Vagina (tissue), 2 donors: ENCODE measurements at places on chromosomes 12 and 14.
A peak's percentile ranks its signal among the peaks of the same experiment; 100 is the strongest.

- DNase-seq = no peak
These were observed 17.4 kb downstream of the FOXN4 start for GRCh38 chr12:109291521-109292341.

GRCh38 chr12:54145844-54146243, 42.9 kb downstream of the SMUG1 start:
- no peak for DNase-seq

GRCh38 chr12:31008241-31008761, 65.4 kb upstream of the DDX11 start:
- no peak for DNase-seq

GRCh38 chr12:104411826-104412641, 44.7 kb upstream of the CHST11 start:
- DNase-seq = no peak

GRCh38 chr12:1384910-1385309, 209.5 kb downstream of the FBXL14 start:
- no peak for DNase-seq

GRCh38 chr14:105255021-105255507, 6.7 kb downstream of the BTBD6 start:
- DNase-seq = no peak

GRCh38 chr14:52829527-52830185, 38.2 kb upstream of the GNPNAT1 start:
- DNase-seq = no peak

GRCh38 chr12:14185427-14186192, 179.9 kb upstream of the ATF7IP start:
- DNase-seq = no peak

DNA sequence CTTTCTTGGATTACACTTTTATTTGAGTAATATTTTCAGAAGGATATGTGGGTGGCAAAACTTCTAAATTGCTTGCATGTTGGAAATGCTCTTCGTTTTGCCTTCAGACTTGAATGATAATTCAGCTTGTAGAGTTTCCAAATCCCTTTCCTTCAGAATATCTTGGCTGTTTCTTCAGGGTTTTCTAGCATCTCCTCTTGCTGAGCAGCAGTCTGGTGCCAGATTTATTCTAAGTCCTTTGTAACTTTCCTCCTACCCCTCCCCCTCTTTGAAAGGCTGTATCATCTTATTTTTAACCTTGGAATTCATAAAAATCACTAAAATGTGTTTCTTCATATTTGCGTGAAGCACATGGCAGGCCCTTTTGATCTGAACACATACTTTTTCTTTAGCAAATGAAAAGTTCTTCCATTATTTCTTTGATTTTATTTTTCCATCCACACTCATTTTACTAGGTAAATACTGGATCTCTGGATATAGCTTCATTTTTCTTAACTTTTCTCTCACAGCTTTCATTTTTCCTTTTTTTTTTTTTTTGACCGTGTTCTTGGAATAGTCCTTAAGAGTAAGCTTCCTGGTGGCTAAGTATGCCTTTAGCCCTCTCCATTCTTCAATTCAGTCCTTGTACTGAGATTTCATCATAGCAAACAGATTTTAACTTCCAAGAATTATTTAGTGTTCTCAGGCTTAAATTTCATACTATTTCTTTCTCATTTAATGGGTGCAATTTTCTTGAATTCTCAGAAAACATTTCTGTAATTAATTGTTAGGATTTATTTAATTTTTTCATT, 102.0 kb downstream of the SLC38A4 start:
- no peak for DNase-seq

DNA sequence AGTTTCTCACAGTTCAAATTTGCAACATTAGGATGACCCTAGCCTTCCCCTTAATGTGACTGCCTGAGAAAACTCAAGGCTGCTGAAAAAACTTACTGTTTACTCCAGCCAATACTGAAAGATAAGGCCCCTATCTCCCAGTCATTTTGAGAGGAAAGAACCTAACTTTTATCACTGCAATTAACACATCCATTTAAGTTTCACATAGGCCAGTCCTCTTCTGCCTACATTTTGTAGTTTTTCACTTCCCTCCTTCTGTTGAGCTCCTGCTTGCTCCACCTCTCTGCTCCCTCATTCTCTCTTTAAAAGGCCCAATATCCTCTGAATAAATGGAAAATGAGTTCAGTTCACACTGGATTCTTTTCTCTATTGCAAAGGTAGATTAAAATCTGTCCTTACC, 1996.2 kb upstream of the FLRT2 start:
- DNase-seq = no peak

DNA sequence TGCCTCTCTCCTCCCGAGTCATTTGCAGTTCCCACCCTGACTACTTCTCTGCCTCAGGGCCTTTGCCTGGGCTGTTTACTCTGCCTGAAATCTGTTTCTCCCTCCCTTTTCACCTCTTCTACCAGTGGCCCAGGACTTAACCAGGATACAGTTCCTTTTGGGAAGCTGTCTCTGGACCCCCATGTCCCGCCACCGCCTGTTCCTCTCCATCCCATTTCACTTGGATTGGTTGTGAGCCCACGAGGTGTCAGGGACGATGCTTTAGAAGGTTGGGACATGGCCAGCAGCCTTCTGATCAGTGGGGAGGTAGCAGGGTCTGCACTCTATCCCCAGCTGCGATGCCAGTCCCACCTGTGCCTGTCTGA, 51.8 kb downstream of the FAM222A start:
- peak; percentile 81 for DNase-seq

DNA sequence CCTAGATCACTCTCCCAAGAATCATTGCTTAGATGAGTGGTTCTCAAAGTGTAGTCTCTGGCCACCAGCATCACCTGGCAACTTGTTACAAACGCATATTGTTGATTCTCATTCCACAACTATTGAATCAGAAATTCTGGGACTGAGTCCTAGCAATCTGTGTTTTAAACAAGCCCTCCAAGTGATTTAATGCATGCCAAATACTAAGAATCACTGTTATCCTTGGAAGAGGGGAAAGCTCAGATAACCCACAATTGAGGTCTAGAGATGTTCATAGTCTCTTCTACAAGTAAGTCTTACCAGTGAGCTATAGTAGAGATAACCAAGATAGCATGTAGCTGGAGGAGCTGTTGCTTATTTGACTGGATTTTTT, 666.6 kb downstream of the DIO2 start:
- DNase-seq = no peak

- DNase-seq = no peak
These were observed 7.6 kb upstream of the PRPF40B start for GRCh38 chr12:49615725-49616124.

DNA sequence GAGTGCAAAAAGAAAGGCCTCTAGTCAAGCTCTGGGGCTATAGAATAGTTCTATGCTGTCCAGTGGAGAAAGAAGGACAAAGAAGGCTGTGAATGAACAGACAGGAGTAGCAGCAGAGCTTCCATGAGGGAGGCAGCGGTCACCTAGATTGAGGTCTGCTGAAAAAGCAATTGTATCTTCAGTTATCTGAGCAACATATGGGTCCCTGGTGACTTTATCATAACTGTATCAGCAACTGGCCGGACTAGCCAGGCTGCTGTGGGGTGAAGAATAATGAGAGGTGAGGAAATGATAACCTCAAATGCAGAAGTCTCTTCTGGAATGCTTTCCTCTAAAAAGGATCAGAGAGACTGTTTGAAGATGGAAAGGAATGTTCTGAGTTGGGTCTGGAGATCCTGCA, 971.3 kb upstream of the TMEM132C start:
- DNase-seq = peak; percentile 34

DNA sequence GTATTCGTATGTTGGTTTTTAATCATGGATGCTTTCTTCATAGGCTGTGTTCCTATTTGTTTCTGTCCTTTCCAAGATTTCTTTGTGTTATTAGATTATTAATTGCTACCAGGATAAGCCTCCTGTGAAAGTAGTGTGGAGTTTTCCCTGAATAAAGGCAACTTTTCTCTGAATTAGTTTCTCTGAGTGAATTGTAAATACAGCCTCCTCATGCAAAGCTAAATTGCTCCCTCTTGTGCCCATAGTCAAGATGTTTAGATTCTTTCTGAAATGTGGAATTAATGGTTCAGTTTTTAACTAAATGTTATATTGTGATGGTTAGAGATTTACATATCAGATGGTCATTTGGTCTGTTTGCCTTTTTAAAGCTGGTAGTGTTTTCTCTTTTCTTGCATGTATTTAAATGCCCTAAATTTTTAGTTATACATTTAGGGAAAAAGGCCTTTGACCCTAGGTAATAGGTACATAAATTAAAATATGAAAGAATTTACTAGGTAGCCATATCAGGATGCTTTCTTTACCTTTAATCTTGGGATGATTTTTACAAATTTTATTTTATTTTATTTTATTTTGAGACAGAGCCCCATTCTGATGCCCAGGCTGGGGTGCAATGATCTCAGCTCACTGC, 8.9 kb downstream of the APAF1 start:
- DNase-seq = no peak

DNA sequence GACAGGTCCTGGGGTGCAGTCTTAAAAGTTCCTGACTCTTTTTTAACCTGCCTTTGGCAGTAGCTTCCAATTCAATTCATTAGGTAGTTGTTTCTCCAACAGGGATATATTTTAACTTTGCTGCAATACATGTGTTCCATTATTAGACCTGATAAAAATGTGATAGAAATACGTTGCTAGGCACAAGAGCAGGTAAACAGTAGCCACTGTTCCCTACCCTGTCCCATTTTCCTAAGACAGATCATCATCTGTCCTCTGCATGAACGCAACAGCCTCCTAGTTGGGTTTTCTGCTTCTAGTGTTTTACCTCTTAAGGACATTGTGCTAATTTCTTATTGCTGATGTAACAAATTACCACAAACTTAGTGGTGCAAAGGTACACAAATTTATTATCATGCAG, 156.8 kb downstream of the SNAPC1 start:
- no peak for DNase-seq

GRCh38 chr12:96368233-96368632, 32.0 kb downstream of the CDK17 start:
- DNase-seq = no peak

- no peak for DNase-seq
These were observed 24.8 kb upstream of the AKAP5 start for GRCh38 chr14:64440494-64440893.

DNA sequence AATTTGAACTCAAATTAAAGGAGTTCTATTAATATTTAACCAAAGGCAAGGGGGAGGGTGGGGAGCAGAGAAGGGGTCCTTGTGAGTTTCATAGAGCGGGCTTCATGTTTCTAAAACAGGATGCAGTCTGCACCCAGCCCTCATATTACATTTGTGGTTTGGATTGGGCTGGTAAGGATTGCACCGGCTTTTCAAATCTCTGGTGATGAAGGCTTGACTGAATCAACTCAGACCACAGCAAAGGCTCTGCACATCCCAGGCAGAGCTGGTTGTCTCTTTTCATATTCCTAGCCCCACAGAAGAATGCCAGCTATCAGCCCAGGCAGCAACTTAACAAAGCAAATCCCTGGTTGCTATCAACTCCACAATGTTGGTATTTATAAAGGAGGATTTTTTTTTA, 1221.4 kb downstream of the VRK1 start:
- DNase-seq = no peak

DNA sequence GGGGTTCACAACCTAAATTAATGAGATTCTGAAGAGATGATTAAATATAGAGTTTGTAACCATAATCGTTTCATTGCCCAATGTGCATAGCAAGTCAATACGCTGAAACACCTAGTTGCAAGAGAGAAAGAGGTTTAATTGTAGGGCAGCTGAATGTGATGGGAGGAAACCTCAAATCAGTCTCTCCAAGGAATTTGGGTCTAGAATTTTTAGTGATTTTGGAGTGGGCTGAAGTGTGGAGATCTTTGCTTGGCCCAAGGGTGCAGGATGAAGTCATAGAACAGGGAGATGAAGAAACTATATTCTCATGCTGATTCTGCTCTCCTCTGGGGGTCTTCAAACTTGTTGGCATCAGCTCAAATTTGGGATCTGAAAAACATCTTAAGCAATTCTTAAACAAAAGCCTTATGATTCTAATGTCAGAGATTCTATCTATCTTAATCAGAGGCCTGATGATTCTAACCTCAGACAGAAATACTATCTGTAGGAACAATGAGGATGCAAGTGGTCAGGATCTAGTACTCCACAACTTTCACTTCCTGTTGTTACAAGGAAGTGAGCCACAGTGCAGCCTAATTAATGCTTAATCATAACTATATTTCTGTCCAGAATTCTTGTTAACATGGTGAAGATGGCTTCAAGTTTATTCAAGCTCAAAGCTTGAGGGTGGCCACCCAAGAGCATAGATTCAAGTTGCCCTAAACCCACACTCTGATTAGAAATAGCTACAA, 80.2 kb upstream of the FUT8 start:
- no peak for DNase-seq

DNA sequence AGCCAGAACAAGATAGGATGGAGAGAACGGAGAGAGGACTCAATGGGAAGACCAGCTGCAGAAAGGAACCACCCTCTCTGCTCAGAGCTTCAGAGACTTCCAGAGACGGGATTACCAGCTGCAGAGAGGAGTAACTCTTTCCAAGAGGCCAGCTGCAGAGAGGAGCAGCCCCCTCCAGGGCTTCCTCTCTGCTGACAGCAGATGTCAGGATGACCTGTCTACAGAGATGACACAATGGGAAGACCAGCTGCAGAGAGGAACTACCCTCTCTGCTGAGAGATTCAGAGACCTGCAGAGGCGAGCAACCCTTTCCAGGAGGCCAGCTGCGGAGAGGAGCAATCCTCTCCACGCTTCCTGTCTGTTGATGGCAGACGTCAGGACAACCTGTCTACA, 61.8 kb downstream of the KLRG1 start:
- DNase-seq = no peak

- no peak for DNase-seq
These were observed 361.2 kb upstream of the PDE3A start for GRCh38 chr12:20006871-20007730.

- DNase-seq = no peak
These were observed 32.4 kb downstream of the FERMT2 start for GRCh38 chr14:52918486-52918885.

DNA sequence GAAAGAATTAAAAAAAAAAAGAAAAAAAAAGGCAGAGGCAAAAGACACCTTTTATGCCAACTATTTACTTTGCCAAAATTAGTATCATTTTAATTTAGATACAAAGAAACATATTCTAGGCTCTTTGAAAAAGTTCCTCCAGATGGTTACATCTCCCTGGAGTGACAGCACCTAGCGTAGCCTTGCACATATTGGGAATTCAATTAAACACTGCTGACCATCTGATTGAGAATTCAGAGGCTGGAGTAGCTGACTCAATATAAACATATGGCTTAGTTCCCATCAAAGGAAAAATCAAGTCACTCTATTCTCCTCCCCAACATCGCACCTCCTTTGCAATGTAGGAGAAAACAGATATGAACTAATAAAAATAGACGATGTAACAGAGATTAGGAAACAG, 36.4 kb downstream of the ANKS1B start:
- DNase-seq = no peak

- no peak for DNase-seq
These were observed 36.9 kb downstream of the BCL2L14 start for GRCh38 chr12:12107678-12108077.

DNA sequence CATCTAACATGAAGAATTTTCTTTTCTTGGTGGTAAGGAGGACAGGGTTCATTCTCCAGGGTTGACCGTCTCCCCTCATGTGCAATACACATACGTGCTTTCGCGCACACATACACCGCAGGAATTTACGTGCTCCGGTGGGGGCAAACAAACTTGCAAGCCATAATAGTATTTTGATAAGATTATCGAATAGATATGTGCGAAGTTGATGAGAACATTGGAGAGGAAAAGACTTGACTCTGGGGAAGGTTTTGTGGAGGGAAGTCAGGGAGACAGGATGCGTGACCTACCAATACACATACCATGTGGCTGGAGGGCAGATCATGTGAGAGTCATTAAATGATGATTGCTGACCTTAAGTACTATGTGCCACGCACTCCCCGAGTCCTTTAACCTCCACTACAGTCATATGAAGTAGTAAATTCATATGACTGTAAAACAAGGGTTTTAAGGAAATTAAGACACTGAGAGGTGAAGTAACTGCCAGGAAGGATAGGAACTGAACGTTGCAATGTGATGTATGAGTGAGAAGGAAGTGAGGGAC, 921 bp downstream of the RAD51B start:
- no peak for DNase-seq
